ENCODE measurements at places on chromosomes 6 and 20. TPM values are rescaled to one million over a fixed set of nuclear protein-coding genes. Genes with fewer than 3 reads are reported as not detected.

DNA sequence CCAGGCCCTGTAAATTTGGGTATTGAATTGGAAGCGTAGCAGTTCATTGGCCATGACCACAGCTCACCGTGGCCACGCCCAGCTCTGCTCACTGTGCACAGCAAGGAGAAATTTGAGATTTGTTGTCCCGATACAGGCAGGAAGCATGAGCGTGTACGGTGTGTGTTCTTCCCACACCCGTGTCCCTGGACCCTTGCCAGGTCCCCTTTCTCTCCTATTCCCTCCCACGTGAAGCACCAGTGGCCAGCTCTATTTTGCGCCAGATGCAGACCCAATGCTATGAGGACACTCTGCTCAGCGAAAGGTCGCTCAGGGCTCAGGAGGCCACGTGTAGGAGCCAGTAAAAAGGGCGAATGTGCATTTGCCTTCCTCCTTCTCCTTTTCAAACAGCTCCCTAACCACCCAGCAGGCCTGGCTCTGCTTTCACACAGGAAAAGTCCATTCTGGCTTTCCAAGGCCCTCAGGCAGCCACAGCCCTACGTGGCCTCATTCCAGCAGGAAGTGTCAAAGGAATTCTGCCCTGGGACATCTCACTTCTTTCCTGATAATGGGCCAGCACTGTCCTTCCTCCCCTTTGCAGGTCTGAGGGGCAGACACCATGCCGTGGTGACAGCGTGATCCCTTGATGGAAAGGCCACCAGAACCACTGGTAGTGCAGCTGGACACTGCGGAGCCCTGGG, 499.2 kb upstream of the CDH4 start:
- DNase-seq: no peak

GRCh38 chr6:105587349-105588122, 184.7 kb upstream of the PREP start:
- DNase-seq: no peak

EYA2 gene
- not detected for total RNA-seq

DNA sequence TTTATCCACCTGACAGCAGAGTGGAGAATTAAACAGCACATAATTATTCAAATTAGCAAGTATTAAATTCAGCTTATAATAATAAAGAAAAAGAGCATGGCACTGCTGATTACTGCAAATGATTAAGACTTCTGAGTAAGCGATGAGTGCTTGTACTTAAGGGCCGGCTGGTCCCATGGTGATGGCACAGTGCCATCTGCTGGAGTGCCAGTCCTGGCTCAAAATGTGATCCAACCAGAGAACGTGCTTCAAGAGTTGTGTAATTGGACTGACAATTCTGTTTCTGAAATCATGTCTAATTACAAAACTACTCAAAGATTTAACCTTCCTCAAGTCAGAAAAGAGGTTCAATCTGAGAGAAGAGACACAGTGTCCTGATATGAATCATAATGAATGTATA, 181.6 kb upstream of the RGS17 start:
- DNase-seq: peak; percentile 75

CFB gene
- total RNA-seq: 24.3 TPM

GRCh38 chr20:991850-992249, 10.3 kb downstream of the RSPO4 start:
- no peak for DNase-seq

DNA sequence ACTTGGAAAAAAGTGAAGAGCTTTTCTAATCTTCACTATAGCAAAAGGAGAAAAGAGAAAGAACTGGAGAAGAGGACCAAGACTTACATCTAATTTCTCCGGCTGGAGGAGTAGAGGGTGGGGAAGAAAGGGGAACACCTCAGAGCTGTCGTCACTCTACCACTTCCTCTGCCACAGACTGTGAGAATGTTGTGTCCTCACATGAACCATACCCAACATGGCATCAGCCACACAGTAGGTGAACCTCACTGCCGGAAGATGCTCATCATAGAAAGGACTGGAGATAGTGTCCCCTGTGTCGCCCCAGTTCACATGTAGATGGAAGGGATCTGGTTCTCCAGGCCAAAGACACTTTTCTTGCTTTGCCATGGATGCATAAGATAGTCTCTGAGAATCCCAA, 604.4 kb upstream of the NOX3 start:
- no peak for DNase-seq

DNA sequence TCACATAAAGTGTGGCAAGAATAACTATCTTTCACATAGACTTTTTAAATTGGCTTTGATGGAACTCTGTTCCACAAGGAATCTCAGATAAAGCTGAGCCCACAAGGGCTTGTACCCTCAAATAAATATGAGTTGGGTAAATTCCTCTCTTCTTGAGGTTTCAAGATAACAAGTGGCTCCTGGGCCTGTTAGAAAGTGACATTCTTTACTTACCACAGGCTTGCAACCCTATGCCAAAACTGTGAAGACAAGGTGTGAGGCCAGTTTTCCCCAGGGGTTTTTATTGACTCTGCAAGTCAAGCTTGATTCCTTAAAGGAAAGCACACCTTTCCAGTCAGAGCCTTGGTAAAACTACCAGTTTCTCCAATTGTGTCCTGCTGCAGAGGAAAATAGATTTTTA, 664.8 kb upstream of the GJE1 start:
- peak; percentile 70 for DNase-seq

MYBL2 gene
- total RNA-seq: 14.2 TPM

- no peak for DNase-seq
These were observed 12.1 kb downstream of the PTCHD4 start for GRCh38 chr6:48098923-48099322.

GRCh38 chr6:29424168-29424567, 9.4 kb downstream of the OR12D1 start:
- DNase-seq: no peak

DNA sequence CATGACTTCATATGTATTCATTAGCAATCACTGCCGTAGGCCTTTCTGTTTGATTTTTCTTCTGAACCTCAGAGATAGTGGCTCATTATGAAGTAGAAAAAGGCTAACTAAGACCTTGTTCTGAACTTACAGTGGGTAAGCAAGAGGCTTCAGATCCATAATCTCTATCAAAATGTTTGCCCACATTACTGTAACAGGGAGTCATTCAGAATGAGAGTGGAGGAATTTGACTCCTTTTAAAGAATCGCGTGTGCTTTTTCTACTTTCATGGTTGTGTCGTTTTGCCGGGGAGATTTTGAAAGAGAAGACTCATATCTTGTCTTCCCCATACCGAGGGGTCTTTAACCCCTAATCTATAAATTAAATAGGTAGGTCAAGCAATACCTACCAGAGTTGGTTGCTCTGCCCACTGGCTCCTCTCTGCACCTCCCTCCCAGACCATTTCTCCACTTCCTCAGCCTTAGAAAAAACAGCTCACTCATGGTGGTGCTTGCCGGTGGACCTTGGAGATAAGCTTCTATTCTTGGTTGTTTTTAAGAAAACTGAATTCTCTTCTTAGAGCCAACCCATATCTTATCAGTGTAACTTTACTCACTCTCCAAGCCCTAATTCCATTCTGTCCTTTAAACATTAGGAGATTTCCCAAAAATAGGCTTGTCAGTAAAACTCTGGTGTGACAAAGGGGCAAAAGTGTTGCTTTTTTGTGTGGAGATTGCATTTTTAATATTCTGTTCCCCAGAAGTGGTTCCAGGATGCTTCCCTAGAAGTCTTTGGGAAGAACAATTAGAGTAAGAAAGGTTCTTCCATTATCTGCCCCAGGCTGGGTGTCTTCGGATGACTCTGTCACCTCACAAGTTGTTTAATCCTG, 56.6 kb downstream of the E2F3 start:
- no peak for DNase-seq

DNA sequence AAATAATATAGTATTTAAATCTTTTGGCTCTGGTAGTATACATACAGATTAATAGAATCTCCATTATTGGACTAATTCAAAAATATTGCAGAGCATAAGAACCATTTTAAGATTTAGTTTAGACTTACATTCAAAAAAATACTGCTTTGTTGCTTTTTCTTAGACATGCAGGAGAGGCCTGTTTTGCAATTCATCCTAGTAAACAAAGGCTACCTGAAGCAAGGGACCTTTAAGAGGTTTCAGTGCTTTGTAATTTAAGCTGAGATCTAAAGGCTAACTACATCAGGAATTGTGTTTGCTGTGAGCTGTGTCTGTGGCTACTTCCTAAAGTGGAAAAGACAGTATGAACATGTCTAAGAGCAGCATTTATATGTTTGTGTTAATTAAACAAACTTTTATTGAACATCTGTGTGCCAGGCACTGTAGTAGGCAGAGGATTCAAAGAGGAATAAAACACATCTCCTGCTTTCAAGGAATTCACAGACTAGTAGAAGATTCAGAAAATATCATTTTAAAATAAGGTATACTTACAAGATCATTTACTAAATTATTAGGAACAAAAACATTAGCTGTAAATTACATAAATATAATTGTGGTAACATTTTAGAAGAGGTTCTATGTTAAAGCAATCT, 29.1 kb upstream of the CALHM6 start:
- no peak for DNase-seq
